Stimulated activated CD8-positive, alpha-beta memory T cell treated with anti-CD3 and anti-CD28 coated beads, Interleukin-15, amount 100 ng/mL, for 24 hours (primary cell): ENCODE measurements at places on chromosomes 6 and 20.

DNA sequence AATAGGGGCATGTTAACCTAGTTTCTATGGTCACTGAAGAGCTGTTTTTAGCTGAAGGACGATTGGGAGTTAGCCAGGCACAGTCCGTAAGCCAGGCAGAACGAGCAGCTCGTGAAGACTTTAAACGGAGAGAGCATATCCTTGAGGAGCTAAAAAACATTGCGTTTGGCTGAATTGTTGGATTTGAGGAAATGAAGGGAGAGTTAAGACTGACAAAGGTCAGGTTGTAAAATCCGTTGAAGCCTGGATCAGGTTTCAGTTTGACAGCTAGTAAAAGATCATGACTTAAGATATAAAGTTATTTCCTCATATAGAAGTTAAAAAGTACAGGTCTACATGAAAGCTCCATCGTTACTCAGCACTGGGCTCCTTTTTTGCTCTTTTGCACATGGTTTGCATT lies 2.8 kb downstream of the DBNDD2 start:
- DNase-seq, result no peak

DNA sequence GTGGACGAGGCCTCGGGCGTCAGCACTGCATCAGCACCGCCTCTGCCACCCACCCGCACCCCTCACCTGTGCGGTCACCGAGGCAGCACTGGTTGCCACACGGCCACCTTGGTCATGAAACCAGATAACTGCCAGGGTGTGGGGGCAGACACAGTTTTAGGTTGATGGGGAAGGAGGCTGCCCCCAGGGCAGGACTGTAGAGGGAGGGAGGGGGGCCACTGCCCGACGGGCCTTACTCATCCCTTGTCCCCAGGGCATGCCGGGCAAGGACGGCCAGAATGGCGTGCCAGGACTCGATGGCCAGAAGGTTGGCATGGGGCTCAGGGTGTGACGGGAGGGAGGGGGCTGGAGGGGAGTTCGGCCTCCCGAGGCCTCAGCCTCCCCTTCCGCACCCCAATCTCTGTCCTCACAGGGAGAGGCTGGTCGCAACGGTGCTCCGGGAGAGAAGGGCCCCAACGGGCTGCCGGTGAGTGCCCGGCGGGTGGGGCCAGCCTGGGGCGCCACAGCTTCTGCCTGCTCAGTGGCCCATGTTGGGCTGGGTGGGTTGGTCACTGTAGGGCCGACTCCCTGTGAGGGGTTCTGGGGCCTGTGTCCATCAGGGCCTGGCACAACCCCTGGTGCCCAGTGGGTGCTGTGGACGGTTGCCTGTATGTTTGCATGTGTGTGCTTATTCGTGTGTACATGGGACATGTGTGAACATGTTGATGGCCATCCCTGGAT lies 11.8 kb downstream of the COL9A3 start:
- no peak for DNase-seq

DNA sequence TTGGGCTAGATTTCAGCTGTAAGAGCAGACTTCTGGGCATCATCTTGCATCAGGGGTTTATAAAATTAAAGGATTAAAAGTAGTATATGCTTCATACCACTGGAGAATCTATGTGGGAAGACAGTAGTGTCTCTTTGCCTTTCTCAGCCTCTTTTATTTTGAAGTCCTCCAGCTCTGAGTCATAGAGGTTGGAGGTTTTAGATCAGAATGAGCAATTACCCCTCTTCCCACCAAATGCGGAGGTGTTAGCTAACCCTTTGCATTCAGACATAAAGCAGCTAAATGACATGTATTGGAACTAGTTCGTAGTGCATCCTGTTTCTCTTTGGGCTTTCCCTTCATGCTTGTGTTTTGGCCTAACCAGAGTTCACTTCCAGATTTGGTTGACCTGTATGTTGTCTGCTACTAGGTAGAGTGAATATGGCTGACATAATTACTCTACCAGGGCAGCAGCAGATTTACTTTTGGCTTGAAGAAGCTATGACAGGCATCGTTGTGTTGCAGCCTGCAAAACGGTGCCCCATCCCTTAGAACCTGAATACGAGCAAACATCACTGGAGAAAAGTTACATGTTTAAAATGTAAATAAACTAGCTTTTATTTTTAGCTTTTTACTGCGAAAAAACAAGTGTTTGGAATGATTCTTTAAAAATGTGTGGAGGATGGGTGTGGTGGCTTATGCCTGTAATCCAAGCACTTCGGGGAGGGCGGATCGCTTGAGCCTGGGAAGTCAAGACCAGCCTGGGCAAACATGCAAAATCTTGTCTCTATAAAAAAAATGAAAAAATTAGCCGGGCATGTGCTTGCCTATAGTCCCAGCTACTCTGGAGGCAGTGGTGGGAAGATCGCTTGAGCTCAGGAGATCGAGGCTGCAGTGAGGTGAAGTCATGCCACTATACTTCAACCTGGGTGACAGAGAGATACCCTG lies 82.2 kb downstream of the MYO6 start:
- DNase-seq, result no peak

DNA sequence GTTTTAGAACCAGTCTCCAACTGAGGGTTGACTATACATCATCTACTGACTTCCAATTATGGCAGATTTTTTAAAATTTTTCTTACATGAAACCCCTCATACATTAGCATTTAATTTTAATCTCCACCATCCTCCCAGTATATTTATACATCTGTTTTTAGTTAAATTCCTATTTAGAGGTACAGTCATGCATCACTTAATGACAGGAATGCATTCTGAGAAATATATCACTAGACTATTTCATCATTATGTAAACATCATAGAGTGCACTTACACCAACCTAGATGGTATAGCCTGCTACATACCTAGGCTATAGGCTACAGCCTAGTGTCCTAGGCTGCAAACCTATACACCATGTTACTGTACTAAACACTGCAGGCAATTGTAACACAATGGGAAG lies 316.7 kb upstream of the MARCKS start:
- no peak for DNase-seq

GRCh38 chr6:140463312-140463710 lies 1088.9 kb upstream of the CITED2 start:
- DNase-seq, result no peak
